ENCODE measurements at places on chromosomes 2 and 18. TPM values are rescaled to one million over a fixed set of nuclear protein-coding genes. Genes with fewer than 3 reads are reported as not detected.

Gene FAM161A
- 0.75 TPM for total RNA-seq

DNA sequence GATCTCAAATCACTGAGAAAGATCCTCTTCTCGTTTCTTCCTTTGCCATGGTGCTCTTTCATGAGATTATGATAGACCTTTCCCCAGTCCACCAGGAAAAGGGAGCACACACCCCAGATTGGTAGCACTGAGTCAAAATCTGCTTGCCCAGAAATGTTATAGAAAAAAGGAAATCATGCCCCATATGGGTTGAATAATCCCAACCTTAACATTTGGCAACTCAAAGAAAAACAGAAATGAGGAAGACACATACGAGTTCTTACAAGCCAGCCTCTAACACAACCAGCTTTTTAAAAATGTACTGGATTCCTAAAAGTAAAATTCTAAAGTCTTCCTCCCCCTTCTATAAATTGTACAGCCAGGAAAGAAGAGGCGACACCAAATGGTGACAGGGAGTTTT is 103.0 kb downstream of the ANKRD44 start:
- DNase-seq: no peak

Gene NGEF
- 23.7 TPM for total RNA-seq

Gene CYS1
- 0.65 TPM for total RNA-seq

DNA sequence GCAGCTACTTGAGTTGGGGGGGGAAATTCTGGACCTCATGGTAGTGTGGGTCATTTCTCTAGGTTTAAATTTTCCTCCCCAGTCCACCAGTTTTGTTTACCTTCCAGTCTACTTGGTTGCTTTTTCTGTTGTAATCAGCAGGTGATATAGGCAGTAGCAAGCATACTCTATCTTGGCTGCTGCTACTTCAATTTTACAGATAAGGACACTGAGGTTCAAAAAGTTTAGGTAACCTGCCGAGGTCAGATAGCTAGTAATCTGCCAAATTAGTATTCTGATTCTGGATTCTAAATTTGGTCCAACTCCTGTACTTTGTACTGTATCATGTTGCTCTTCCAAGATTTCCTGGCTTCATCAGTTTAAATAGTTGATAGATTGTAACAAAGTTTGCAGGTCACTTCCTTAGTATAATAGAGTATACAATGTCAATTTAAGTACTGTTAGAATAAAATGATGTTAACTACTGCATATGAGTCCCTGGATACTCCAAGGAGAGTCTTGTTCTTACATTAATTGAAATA is 34.7 kb downstream of the ANTXR1 start:
- DNase-seq: no peak

- DNase-seq: no peak
Measured at GRCh38 chr2:166084301-166084700, 43.5 kb downstream of the SCN1A start.

GRCh38 chr2:101524806-101525430 is 50.0 kb upstream of the RFX8 start:
- no peak for DNase-seq

DNA sequence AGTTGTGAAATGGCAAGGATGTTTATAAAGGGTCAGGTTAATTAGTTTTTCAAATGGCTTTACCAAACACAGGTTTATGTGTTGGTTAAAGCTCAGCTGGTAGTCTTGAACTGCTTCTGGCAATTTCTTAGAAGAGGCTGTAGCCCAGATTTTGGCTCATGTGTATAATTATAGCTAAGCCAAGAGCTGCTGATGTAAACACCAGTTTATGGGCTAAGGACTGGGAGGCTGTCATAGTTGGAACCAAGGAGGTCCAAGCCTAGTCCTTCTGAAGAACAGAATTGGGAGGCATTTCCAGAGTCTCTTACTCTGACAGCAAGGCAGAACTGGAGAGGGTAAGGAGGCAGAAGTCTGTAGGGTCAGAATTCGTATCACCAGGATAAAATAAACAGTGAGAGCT is 25.4 kb downstream of the UBE2E3 start:
- no peak for DNase-seq

GRCh38 chr2:69013142-69013839 is at the start of gene ANTXR1:
ANTXR1 (plus strand) TSS chr2:69013179; CDS start chr2:69013500, 321 bp downstream.
- DNase-seq: no peak

Gene POTEJ
- not detected for total RNA-seq

DNA sequence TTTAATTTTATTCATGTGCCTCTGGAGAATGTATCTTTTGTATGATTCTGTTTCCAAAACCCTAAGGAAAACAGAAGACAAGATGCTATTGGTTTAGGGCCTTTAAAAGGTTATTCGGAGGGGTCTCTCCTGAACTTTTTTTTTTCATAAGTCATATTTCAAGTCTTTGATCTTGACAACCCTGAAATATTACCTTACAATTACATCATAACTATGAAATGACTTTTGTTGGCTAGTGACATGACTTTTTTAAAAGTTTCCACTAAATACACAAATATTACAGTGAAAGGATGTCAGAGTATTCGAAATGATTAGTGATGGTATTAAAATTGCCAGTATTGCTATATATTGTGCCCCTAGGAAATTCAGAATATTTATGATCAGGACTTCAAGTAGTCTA is 31.8 kb upstream of the FZD7 start:
- DNase-seq: no peak

DNA sequence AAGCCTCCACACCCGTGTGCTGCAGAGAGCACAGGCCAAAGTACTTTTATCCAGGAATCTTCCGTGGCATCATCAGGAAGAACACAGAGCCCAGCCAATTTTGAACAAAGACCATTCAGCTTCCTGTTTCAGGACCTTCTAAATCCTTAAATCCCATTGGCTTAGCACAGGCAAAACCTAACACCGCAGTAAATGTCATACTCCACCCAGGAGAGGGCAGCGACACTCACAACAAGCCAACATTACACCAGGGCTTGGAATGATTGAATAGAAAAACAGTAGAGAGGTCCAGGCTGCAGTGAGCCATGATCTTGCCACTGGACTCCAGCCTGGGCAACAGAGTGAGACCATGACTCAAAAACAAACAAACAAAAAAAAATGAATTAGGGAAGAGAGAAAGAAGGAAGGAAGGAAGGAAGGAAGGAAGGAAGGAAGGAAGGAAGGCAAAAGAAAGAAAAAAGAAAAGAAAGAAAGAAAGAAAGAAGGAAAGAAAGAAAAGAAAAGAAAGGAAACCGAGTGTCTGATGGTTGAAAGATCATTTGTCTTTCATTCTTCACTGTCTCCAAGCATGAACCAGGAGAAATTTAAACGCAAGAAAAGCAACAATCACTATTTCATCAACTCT is 144.6 kb upstream of the SATB2 start:
- DNase-seq: no peak

Gene SAG
- not detected for total RNA-seq

Gene ST8SIA5
- total RNA-seq: 0.23 TPM
